ENCODE measurements at places on chromosomes 4 and X. TPM values are rescaled to one million over a fixed set of nuclear protein-coding genes. Genes with fewer than 3 reads are reported as not detected.

DNA sequence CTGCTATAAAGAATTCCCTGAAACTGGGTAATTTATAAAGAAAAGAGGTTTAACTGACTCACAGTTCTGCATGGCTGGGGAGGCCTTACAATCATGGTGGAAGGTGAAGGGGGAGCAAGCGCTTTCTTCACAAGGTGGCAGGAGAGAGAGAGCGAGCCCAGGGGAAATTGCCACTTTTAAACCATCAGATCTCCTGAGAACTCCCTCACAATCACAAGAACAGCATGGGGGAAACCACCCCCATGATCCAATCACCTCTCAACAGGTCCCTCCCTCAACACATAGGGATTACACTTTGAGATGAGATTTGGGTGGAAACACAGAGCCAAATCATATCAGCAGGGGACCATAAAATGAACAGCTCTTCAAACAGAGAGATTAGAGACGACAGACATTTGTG, 198.6 kb downstream of the MAGEB5 start:
- no peak for DNase-seq

The NEUROG2 gene
- total RNA-seq: not detected

The NIPAL1 gene
- total RNA-seq: 1.1 TPM

The CYSLTR1 gene
- not detected for total RNA-seq

DNA sequence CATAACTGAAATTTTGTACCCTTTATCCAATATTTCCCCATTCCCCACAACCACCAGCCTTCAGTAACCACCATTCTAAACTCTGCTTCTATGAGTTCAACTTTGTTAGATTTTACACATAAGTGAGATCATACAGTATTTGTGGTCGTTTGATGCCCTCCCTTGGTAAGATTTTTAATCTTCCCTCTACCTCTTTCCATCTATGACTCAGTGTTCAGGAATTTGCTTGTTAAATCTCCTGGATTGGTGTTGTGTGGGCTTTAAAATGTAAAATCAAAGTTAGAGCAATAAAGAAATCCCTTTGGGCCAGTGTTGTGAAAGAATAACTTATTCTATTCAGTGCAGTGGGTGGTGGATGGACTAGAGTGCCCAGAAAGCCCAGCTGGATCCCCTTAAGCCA, 37.4 kb downstream of the SLC16A2 start:
- peak; percentile 77 for DNase-seq

DNA sequence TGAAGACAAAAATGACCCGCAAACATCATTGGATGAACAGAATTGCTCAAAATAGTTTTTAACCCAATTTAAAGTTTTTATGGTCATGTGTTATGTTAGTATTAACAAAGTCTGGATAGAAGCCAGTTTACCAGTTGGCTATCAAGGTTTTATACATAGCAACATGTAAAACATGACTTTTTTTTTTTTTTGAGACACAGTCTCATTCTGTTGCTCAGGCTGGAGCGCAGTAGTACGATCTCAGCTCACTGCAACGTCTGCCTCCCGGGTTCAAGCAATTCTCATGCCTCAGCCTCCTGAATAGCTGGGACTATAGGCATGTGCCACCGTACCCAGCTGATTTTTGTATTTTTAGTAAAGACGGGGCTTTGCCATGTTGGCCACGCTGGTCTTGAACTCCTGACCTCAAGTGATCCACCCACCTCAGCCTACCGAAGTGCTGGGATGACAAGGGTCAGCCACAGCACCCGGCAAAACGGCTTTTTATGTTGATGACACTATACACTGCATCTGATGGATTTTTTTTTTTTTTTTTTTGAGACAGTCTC, 3.4 kb downstream of the SAT1 start:
- DNase-seq: no peak

All from IMR-90 (cell line).